ENCODE measurements at places on chromosomes 1 and 21. TPM values are rescaled to one million over a fixed set of nuclear protein-coding genes. Genes with fewer than 3 reads are reported as not detected.

The CTSS gene
- total RNA-seq: 38.4 TPM

- no peak for DNase-seq
Measured at GRCh38 chr1:87154384-87154783, 174.3 kb upstream of the LMO4 start.

DNA sequence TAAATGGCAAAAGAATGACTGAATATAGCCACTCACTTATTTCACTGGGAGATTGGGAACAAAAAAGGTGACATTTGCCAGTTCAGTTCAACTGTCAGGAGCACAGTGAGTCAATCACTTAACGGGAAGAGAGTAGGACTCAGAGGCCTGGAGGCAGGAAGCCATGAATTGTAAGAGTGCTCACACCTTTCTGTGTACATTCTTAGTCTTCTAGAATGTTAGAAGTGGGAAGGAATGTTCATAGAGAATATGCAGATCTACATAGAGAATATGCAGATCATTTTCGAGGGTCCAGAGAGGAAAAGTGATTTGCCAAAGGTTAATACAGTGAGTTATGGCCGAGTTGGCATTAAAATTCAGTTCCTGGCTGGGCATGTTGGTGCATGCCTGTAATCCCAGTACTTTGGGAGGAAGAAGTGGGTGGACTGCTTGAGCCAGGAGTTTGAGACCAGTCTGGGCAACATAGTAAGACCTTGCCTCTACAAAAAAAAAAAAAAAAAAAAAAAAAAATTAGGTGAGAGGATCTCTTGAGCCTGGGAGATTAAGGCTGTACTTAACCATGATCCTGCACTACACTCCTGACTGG is 8.3 kb downstream of the IL20 start:
- no peak for DNase-seq

- DNase-seq: no peak
Measured at GRCh38 chr1:15432324-15432723, 5.9 kb upstream of the CTRC start.

The NTPCR gene
- 53.2 TPM for total RNA-seq

The PDZK1 gene
- total RNA-seq: 0.30 TPM

DNA sequence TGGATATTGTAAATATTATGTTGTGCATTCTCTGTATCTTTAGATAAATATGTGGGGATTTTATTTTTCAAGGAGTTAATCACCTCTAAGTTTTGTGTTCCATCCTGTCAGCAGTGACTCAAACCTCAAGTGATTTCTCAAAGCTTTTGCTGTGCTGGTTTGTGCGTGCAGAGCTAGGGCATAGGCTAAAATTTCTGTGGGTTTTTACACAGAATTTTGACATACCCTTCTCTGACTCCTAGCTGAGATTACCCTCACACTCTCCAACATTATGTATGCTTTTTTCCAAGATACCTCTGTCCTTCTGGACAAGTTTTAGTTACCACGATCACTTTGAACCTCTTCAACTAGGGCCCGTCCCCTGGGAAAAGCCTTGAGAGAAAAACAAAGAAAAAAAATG is 384.9 kb downstream of the NCAM2 start:
- DNase-seq: no peak

The CD84 gene
- 3.4 TPM for total RNA-seq

- peak; percentile 84 for DNase-seq
Measured at GRCh38 chr1:31154632-31155215, 85.0 kb downstream of the NKAIN1 start.

- DNase-seq: no peak
Measured at GRCh38 chr1:151948506-151948905, 39.2 kb upstream of the THEM4 start.

- DNase-seq: no peak
Measured at GRCh38 chr1:162676750-162677149, 44.5 kb downstream of the DDR2 start.

GRCh38 chr21:34688145-34688544 is 19.4 kb downstream of the CLIC6 start:
- DNase-seq: no peak

DNA sequence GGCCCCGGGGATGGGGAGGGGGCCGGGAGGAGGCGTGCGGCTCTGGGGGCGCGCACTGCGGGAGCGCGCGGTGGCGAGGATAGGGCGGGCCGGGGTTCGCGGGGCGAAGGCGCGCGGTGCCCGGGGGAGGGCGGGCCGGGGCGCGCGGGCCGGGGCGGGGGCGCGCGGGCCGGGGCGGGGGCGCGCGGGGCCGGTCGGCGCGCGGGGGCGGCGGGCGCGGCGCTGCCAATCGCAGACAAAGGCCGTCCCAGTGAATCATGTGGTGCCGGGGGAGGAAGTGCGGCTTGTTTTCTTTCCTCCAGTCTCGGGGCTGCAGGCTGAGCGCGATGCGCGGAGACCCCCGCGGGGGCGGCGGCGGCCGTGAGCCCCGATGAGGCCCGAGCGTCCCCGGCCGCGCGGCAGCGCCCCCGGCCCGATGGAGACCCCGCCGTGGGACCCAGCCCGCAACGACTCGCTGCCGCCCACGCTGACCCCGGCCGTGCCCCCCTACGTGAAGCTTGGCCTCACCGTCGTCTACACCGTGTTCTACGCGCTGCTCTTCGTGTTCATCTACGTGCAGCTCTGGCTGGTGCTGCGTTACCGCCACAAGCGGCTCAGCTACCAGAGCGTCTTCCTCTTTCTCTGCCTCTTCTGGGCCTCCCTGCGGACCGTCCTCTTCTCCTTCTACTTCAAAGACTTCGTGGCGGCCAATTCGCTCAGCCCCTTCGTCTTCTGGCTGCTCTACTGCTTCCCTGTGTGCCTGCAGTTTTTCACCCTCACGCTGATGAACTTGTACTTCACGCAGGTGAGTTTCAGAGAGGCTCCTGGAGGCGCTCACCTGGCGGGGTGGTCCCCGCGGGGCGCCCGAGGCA is at the start of gene GPR137B:
GPR137B (plus strand) TSS at position 287 of the 851 bp plus-strand sequence; CDS start at position 371, 84 bp downstream.
- DNase-seq: no peak

The C1orf105 gene
- 25.2 TPM for total RNA-seq

DNA sequence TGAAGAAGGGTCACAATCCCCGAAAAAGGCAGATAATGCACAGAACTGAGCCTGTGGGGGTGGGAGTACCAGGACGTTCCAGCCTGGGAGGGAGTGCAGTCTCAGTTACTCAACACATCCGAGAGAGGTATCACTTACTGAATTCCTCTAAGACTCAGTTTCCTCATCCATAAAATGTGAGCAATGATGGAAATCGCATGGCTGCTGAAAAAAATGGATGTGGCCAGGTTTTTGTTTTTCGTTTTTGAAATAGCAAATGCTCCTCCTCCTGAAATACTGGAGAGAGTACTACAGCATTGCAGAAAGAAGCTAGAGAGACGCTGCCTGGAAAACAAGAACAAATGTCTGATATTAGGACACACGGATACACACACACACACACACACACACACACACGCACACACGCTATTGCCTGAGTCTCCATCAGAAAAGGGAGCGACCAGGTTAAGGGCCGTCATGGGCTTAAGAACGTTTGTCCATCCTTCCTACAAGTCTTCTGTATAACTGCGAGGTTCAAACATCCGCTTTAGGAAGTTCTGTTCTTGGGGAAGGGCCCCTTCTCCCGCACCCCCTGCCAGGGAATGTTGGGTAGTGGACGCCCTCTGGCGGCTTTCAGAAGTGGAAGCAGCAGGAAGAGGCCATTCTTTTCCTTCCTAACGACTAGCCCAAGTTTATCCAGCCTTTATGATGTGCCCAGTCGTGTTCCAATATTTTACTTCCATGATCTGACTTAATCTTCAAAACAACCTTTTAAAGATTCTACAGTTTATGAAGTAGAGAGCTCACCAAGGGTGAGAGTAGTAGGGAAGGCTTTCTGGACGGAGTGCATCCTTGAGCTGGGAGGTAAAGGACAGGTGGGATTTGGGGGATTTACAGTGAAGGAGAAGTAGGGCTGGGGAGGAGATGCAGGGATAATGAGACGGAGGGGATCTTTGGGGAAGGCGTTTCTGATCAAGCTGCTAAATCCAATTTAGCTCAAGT is 699 bp upstream of the NES start:
- DNase-seq: peak; percentile 87

The MANEAL gene
- total RNA-seq: 1.2 TPM

The OR14K1 gene
- not detected for total RNA-seq

The MCOLN2 gene
- total RNA-seq: 0.19 TPM

The KLF17 gene
- not detected for total RNA-seq

The BACE2 gene
- total RNA-seq: 14.5 TPM

DNA sequence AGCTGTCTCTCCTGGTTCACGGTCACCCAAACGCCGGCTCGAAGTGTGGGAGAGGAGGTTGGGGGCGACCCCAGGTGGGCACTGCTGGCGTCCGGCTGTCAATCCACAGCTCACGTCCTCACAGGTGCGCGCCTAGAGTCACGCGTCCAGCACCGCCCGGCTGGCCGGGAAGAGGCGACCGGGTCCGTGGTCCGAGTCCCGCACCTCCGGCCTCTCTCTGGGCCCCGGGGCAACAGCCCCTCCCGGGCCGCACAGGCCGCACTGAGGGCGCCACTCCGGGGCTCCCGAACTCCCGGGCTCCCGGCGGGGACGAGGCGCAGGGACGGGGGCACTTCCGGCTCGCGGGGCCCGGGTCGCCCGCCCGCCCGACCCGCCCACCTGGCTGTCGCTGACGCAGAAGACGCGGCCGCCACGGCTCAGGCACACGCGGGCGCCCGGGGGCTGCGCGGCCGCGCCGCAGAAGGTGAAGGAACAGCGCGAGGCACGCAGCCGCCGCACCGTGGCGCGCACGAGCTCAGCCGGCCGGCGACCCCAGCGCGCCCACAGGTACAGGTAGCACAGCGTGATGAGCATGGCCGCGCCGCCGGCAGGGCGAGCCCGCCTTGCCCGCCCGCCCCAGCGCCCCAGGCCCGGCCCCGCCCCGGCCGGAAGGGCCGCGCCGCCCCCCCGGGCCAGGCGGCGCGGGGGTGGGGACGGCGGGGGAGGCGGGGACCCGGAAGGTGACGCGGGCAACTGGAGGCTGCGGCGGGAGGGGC is at the start of gene HLCS:
HLCS (minus strand) TSS at position 604 of the 755 bp plus-strand sequence; CDS start at position 573, 31 bp downstream.
- peak; percentile 76 for DNase-seq

DNA sequence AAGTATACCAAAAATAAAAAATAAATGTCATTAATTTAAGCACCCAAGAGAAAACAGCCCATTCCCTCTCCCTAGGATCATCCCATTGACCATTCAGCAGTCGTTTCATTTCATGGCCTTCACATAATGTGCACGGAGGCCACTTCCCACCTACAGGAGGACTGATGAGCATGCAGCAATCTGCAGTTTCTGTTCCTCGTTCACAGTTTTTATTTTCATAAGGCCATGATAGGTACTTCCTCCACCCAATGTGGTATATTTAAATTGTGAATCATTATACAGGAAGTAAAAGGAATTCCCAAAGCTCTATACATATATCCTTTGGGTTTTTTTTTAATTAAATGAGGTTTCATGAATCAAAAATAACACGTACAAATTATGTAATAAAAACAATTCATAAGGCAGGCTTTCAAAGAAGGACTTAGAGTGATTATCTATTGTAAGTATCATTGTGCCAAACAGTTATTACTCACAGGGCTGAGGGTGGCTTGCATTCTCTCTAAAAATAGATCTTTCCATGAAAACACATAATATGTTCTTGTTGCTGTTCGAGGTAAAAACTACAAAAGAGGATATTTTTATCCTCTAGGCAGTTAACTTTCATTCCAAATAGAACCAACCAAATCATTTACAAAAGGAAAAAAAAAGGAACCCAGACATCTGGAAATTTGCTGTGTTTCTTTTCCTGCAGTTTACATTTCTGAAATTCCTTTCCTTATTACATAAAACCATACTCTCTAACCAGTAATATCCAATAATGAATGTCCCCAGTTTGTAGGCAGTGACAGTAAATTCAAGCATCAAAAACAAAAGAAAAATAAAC is 27.5 kb upstream of the SLC44A3 start:
- DNase-seq: no peak

- DNase-seq: no peak
Measured at GRCh38 chr1:93215322-93215721, 34.8 kb downstream of the CCDC18 start.

The DENND2D gene
- 3.5 TPM for total RNA-seq

DNA sequence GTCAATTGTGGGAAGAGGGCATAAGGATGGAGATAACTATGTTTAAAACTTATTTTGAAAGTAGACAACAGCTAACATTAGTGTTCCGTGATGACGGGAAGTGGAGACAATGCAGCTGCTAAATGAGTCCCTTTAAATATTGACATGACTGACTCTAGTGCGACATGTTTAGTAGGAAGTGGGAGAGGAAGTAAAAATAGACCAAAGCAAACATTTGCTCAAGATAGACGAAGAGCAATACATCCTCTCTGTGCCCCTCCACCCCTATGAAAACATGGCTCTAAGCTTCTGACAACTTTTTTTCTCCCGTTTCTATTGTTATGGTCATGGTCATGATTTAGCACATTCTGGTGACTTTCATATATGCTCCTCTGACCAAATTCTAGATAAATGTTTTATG is 60.0 kb upstream of the HMCN1 start:
- no peak for DNase-seq

- no peak for DNase-seq
Measured at GRCh38 chr1:153356392-153357075, 1.1 kb upstream of the S100A9 start.

- DNase-seq: no peak
Measured at GRCh38 chr1:229106526-229107125, 164.3 kb upstream of the RAB4A start.

DNA sequence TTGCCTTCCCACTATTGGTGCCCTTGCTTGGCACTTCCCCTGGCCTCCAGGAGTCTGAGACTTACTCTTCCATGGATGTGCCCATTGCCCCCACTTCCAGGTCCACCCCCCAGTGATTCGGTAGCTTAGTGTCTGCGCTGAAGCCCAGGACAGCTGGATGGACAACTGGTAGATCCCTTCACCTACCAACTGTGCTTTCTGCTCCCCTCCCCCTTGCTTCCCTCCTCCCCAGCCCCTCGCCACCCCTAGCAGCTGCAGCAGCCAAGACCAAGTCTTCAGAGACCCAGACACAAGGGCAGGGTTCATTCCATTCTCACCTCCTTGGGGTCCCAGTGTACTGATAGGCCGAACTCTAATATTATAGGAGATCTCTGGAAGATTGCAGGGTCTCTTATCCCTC is 6.9 kb downstream of the LMNA start:
- DNase-seq: no peak

DNA sequence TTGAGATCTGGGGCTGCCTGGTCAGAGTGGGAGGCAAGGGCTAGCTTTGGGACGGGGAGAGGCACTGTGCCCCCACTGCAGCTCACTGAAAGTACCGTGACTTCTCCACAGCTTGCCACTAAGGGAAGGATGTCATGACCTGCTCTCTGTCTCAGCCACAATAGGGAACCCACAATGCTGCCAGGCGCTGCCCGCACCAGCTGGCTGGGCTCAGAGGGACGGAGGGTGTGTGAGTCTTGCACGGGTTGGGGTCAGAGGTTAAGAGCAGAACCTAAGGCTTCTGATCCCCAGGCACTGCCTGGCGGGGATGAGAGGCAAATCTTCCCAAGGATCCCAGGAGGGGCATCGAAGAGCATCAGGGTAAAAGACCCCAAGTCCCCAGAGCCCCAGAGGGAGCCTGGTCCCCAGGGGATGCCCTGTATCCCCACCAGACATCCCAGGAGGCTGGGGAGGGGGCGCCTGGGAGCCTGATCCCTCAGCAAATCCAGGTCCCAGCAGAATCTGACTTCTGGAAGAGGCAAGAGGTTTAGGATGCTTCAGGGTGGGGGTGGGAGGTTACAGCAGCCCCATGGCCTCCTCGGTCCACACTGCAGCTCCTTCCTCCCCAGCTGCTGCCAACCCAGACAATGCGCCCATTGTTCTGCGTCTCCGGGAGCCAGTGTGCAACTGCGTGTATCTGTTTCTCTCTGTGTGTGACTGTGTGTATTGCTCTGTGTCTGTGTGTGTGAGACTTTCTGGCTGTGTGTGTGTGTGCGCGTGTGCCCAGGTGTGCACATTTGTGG is 2.0 kb upstream of the MARCKSL1 start:
- peak; percentile 81 for DNase-seq

- DNase-seq: no peak
Measured at GRCh38 chr1:223177681-223178080, 34.6 kb upstream of the TLR5 start.

- no peak for DNase-seq
Measured at GRCh38 chr1:43930168-43930948, 3.2 kb upstream of the ARTN start.

Data from Right ventricle myocardium inferior (tissue), 1 donor.